ENCODE measurements at places on chromosomes 2 and 18.
A peak's percentile ranks its signal among the peaks of the same experiment; 100 is the strongest.

DNA sequence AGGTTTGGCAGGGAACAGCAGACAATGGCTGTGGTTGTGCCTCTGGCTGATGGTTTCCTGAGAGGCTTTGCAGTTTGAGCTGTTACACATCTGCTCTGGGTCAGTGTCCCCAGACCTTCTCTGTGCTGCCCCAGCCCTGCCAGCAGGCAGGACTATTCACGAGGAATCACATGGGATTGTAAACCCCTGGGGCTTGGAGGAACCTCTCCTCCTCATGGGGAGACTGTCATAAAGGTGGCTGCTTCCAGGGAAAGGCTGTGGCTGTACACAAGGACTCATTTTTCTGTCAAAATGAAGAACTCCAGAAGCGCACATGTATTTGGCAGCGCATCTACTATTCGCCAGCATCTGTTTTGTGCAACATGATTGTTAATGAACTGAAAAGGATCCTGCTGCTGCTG lies 142.6 kb upstream of the CYP1B1 start:
- DNase-seq, result no peak

DNA sequence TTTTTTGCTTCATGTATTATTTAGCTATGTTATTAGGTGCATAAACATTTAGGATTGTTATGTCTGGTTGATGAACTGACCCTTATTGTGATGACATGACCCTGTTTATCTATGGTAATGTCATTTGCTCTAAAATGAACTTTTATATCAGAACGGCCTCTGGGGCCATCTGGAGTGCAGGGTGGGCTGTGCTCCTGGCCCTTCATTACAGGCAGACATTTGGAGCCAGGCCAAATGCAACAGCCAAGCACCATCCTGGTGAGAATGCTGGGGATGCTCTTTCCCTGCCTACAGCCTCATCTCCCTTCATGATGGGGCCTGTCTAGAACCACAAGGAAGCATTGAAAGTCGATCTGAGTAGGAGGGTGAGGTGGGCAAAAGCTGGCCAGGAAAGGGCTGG lies 38.0 kb downstream of the HJURP start:
- DNase-seq, result no peak

DNA sequence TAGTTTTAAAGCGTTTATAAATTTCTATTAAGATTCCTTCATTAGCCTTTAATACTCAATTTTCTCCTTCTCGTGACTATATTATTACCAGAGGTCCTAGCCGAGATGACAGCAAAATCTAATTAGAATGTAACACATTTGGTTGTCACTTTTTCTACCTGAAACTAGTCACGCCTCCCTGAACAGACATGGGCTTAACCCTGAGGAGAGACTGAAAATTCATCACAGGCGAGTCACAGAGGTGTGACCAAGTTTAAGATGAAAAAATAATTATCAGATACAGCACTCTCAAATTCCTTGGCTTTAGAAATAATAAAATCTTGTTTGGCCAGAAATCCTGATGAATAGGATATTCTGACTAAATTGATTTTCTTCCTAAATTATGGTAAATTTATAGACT lies 834.4 kb upstream of the SLC39A10 start:
- no peak for DNase-seq

DNA sequence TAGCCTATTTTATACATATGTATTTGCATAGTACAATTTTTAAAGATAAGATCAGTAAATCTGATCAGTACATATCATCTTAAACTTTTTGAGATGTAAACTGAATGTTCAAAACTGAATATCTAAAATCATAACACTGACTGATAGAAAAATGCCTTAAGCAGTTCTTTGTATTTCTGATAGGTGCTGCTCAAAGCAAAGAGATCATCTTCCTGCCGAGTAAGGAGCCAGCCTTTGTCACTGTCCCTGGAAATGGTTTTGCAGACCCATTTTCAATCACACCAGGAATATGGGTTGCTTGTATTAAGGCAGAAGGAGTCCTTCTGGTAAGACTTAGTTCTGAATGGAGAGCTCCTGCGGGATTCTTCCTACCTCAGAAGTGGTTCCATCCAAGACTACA lies 135.0 kb downstream of the LAMA3 start:
- no peak for DNase-seq

- DNase-seq, result no peak
These were observed 1.4 kb downstream of the MARCHF7 start for GRCh38 chr2:159713631-159714246.

- DNase-seq, result no peak
These were observed 33.7 kb downstream of the STARD6 start for GRCh38 chr18:54323970-54324369.

DNA sequence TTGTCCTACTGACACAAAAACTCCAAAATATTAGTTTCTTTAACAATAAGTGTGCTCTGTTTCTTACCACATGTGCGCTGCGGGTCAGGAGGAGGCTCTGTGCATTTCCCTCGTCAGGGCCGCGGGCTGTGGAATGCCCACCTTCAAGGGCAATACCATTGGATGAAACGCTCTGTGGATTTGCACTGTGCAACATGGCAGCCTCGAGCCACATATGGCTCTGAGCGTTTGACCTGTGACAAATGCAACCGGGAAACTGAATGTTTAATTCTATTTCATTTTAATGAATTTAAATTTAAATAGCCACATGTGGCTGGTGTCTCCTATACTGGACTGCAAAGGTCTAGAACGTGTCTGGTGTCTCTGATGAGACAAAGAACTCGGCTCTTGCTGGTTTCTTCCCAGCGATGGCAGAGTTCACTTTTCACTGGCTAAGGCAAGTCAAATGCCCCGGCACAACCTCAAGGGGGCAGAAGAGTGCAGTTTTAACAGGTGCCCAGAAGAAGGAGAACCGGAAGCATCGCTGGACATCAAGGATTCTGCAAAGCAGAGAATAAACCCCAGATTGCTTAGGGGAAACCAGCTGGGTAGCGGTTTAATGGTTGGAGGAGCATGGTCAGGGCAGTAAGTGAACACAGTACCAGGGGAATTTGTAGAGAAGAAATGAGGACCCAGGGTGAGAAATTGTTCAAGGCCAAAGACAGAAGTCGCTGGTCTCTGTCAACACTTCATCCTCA lies 37.0 kb upstream of the TMEM18 start:
- DNase-seq, result no peak

DNA sequence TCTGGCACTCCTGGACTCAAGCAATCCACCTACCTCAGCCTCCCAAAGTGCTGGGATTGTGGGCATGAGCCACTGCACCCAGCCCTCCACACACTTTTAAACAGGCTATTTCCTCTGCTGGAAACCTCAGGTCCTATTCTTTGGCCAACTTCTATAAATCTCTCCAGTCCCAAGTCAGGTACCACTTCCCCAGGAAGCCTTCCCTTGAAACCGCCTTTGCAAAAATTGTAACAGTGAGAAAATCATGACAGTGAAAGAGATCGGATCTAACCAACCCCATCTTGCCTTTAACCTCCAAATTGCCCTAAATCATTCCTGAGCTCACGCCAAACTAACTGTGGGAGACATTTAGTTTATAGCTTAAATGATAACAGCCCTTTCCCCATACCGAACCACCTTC lies 67.3 kb upstream of the CABLES1 start:
- no peak for DNase-seq

DNA sequence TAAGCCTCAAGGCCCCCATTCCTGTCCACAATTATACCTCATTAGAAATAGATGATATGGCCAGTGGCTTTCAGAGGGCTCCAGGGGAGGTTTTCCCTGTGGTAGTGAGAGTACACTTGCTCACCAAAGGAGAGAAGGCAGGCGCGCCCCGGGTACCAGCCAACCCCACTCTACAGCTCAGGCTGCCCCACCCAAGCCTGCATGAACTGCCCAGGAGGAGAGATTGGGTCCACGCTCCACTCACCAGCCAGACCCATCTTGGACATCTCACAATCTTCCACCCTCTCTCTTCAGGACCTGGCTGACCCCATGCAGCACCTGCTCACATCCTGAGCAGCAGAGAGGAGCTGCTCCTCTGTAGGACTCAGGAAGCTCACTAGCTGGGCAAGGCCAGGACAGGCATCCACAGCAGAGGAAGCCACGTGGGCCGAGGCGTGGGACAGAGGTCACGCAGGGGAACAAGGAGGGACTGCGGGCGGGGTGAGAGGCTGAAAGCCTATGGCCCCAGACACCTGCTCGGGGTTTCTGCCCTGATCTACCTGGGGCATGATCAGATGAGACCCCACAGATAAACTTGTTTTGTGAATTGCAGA lies 53.9 kb upstream of the GLI2 start:
- no peak for DNase-seq

GRCh38 chr2:44364604-44365003 lies 2.9 kb downstream of the CAMKMT start:
- DNase-seq, result no peak

- DNase-seq, result no peak
These were observed 94.0 kb upstream of the GLS start for GRCh38 chr2:190786404-190787166.

- DNase-seq, result peak; percentile 58
These were observed at the start of gene ASAP2 for GRCh38 chr2:9205963-9206948. ASAP2 (plus strand) TSS chr2:9206812; CDS start chr2:9207105, 293 bp downstream.

GRCh38 chr2:234797566-234798250 lies 154.1 kb upstream of the SH3BP4 start:
- no peak for DNase-seq

DNA sequence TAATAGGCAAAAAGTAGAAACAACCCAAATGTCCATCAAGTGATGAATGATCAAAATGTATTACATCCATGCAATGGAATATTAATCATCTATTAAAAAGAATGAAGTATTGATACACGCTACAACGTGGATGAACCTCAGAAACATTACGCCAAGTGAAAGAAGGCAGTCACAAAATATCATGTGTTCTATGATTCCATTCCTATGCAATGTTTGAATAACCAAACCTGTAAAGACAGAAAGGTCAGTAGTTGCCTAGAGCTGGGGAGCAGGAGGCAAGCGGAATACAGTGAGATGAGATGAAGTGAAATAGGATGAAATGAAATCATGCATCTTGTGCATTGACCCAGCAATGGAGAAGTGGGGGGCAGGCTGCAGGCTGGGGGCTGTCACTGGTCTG lies 17.9 kb upstream of the COL6A3 start:
- DNase-seq, result no peak
